SJSA1 (cell line): ENCODE measurements at places on chromosomes 5 and 9.

GRCh38 chr5:170504616-170505266, 921 bp downstream of the KCNIP1 start:
- DNase-seq = no peak

DNA sequence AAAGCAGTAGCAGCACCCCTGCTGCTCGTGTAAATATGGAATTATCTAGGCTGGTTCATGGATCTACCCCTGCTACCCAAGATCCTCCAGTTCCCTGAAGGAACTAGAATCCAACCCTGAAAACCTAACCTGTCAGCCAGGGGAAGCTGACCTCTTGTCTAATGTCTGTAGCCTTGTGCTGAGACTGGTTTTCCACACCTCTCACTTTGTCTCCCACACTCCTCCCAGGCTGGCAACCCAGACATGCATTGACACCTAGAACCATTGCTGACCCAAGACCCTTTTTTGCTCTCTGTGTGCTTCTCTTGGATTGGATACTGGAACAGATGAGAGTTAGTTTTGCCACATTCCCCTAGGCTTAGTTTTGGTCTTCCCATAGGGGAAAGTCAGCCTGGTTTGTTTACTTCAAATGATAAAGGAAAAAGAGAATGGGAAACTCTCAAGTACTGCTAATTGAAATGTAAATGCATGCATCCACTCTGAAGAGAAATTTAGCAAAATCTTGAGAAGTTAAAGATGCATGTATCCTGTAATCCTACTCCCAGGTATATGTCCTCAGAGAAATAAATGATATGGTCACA, 36.6 kb upstream of the NR4A3 start:
- DNase-seq = no peak

- no peak for DNase-seq
These were observed 43.4 kb upstream of the NREP start for GRCh38 chr5:111800351-111800750.

DNA sequence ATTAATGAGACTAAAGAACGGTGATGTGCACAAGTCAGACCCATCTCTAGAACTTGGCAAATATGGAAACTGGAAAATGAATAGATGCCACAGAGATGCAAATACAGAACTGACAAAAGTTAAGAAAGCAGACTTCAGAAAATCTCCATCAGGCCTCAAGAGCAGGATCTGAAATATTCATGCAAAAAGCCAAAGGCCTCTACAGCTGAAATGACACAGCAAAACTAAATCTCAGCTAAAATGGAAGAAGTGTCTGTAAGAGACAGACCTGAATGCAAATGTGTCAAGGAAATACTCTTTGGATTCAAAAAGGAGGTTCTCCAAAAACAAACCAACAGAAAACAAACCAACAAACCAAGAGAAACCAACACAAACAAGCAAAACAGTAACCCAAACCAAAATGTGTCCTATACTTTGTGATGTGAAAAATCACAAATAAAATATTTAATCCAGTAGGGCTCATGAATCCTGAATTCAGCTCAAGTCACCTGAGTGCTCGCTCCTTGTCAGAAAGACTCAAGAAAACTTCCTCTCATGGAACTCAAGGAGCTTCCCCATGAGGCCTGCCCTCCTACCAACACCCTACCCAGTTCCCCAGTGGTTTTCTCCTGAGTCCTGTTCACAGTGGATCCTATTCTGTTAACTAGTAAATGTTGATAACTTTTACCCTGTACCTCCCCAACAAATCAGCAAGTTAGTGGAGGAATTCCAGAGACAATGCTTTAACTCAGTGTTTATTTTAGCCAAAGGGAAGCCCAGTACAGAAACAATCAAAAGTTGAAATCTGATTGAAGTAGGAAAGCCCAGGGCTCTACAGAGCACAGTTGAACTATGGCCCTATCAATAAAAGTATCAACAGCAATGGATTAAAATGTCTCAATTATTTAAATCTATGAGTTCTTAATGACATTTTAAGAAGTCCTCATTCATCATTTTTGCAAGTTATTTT, 14.6 kb downstream of the MRPS27 start:
- DNase-seq = no peak

DNA sequence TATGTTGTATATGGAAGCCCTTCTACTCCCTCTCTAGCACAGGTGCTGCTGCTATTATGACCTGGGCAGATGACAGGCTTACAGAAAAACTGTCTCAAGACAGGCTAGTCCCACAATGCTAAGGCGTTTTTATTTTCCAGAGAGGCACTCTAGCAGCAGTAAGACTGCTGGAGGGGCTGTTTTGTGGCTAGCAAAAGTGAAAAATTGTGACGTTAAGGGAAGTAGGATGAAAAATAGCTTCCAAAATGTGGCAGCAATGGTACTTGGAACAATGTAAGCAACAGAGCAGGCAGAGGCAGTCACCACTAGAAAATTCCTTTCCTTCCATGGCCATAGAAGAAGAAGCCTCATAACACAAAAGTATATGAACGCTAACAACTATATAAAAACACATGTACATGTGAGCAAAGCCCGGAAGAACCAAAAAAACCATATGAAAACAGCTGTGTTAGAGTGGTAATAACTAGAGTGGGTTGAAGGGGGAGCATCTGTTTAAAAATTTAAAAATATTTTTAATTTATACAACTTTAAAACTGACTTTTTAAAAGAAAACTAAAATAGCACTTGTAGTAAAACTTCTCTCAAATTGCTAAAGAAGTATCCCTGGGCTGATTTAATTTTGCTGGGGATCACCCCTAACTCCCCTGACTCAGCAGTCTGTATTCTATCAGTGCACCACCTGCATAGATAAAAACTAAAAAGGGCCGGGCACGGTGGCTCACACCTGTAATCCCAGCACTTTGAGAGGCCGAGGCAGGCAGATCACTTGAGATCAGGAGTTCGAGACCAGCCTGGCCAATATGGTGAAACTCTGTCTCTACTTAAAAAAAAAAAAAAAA, 30.6 kb downstream of the CLINT1 start:
- DNase-seq = no peak

- peak; percentile 43 for DNase-seq
These were observed 36.4 kb downstream of the GLT6D1 start for GRCh38 chr9:135602789-135603481.

DNA sequence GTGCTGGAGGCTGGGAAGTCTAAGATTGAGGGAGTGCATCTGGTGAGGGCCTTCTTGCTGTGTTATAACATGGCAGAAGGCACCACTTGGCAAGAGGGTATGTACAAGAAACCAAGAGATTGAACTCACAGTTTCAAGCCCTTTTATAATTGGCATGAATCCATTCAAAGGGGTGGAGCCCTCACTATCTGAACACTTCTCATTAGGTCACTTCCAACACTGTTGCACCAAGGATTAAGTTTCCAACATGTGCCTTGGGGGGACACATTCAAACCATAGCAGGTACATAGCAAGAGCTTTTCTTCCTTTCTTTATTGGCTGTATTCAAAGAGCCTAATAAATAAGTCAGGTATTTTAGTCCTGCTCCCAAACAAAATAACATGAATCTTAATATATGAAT, 62.7 kb downstream of the PRELID2 start:
- no peak for DNase-seq

DNA sequence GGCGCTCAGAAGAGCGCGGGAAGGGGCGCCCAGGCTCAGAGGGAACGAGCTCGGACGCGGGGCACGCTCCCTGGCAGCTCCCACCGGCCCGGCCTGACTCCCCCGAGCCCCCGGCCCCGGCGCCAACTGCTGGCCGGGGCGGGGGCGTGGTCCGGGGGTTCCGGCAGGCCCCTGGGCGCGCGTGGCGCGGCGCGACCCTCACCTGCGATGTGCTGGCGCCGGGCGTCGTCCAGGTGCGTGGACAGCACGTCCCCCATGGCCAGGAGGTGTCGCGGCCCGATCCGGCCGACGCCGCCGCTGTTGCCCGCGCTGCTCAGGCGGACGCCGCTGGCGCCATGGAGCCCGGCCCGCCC, 43.5 kb upstream of the STXBP1 start:
- DNase-seq = no peak

- DNase-seq = no peak
These were observed 36.1 kb upstream of the RUSC2 start for GRCh38 chr9:35453786-35454185.

- DNase-seq = no peak
These were observed 52.7 kb downstream of the ABHD17B start for GRCh38 chr9:71858102-71858798.

- DNase-seq = no peak
These were observed 136.6 kb upstream of the OTULINL start for GRCh38 chr5:14445013-14445412.

GRCh38 chr5:169706758-169707450, 69.8 kb downstream of the DOCK2 start:
- peak; percentile 73 for DNase-seq

DNA sequence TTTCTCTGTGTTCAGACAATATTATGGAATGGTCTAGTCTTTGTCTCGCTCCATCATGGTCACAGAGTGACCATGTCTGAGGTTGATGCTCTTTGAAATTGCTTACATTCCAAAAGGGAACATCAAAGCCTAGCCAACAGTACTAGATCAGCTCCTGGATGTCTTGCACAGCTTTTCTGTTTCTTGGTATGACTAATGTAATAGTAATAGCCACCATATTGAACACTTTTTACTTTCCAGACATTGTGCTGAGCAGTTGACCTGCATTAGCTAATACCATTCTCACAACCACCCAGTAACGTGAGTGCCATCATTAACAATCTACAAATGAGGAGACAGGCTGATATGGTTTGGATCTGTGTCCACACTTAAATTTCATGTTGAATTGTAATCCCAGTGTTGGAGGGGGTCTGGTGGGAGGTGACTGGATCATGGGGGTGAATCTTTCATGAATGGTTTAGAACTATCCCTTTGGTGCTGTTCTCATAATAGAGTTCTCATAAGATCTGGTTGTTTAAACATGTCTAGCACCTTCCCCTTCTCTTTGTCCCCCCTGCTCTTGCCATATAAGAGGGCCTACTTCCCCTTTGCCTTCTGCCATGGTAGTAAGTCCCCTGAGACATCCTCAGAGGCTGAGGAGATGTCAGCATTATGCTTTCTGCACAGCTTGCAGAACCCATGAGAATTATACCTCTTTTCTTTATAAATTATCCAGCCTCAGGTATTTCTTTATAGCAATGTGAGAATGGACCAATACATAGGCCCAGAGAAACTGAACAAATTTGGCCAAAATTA, 577.5 kb upstream of the CLINT1 start:
- no peak for DNase-seq

GRCh38 chr9:126158588-126159429, 167.8 kb upstream of the MVB12B start:
- no peak for DNase-seq

GRCh38 chr9:69861011-69861410, 40.4 kb downstream of the CFAP95 start:
- DNase-seq = peak; percentile 36

- DNase-seq = no peak
These were observed 68.0 kb downstream of the RETREG1 start for GRCh38 chr5:16548812-16549211.

GRCh38 chr5:96434201-96434645, 1.2 kb upstream of the PCSK1 start:
- DNase-seq = peak; percentile 71

- no peak for DNase-seq
These were observed 99.7 kb downstream of the ST8SIA4 start for GRCh38 chr5:100803397-100803796.

GRCh38 chr9:7287065-7287464, 512.5 kb downstream of the DMAC1 start:
- DNase-seq = no peak

GRCh38 chr5:89823046-89823445, 586.5 kb downstream of the CETN3 start:
- no peak for DNase-seq

DNA sequence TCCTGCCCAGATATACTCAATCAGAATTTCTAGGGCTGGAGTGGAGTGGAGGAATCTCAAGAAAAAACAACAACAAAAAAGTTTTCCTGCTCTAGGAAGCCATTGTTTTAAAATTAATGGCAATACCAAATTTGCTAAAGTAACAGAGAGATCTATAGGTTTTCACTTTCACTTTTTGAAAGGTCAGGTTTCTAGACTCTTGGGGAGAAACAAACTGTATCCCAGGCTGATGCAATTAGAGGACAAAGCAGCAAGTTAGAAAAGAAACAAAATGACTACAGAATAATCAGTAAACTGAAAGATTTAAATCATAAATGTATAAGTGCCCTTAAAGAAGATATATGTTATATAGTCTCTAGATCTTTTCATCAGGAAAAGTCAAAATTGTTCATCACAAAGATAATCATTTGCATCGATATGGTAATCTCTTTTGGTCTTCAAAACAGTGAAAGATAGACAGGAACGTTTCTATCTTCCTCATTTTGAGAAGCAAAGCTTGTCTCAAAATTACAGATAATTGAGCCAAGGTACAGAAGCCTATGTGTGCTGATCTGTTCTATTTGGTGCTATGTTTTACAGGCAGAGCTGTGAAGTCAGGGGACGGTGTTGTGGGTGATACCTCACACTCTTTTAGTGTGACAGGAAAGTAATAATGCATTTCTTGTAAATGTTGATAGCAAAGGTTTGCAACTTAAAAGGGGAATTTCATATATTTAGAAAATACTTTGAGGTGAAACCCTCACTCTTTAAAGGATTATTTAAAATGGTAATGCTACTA, 1746.6 kb upstream of the C9orf72 start:
- no peak for DNase-seq

DNA sequence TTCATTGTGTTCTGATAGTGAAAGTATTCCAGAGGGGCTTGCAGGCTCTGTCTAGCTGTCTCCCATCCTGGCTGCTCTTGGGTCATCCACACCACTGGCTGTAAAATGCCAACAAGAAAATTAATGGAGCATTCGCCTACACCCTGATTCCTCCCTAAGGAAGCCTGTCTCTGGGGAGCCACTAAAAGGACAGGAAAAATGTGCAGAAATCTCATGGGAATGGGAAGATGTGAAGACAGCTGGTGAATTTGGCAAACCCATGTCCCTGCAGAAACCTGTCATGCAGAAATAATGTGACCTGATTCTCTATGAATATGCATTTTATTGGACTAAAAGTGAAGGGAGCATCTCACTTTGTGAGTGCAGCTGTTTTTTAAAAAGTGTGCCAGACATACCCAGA, 265.6 kb downstream of the TUSC1 start:
- no peak for DNase-seq

DNA sequence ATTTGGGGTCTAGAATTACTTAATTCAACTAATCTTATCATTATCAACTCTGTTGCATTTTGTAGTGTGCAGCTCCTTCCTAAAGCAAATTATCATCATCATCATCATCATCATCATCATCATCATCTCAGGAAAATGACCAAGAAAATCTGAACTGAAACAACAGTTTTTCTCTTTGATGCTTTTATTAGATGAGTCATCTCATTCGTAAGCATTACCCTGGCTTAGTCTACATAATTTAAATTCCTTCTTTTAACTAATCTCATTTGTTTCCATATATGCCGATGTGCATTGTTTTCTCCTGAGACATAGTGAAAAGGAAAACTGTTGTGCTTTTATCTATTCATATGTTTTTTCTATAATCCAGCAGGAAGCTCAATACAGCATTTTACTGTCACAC, 173.0 kb upstream of the PDE4D start:
- DNase-seq = peak; percentile 13

GRCh38 chr5:50717651-50718050, 51.2 kb downstream of the PARP8 start:
- no peak for DNase-seq
